Fibroblast of skin of scalp (primary cell): ENCODE measurements at places on chromosomes 7 and 10.
A peak's percentile ranks its signal among the peaks of the same experiment; 100 is the strongest.

DNA sequence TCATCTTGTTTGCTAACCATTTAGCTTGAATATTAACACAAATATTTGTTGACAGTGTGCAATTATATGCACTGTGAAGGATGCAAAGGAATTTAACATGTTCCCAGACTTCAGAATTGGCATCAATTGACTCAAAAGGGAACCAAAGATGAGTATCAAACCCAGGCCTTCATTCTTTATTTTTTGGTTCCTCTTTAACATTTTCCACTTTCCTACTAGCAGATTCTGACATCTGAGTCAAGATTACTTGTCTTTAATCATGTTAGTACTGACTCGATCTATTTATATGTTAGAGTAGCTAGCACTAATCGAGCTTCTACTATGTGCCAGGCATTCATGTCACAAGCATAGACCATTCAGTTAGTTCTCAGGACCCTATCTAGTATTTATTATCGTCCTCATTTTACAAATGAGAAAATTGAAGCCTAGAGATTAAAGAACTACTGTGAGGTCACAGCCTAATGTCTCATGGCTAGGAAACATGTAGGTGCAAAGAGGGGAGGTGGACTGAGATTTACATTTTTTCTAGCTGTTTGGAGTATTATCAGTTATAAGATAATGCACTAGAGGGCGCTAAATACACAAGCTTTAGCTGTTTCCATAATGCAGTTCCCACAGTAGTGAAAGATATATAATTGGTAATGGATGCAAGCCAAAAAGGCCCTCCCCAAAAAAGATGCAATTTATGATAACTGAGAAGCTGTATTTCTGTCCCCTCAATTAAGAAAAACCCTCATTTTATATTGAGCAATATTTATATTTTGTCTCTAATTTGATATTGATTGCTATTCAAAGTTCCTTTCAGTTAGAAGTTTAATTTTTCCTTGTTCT lies 32.9 kb upstream of the KMT2E start:
- DNase-seq: peak; percentile 63

DNA sequence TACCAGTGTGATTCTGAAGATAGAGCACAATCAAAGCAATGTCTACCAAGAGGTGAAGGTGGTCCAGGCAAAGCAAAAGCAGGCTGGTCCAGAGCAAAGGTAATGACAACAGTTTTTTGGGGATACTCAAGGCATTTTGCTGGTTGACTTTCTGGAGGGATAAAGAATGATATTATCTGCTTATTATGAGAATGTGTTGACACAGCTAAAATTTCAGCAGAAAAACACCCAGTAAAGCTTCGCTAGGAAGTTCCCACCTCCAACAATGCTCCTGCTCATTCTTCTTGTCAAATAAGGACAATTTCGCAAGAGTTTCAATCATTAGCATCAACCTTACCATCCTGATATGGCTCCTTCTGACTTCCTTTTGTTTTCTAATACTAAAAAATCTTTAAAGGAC lies 24.1 kb downstream of the GPR85 start:
- DNase-seq: no peak

GRCh38 chr7:19899529-19899928 lies 126.1 kb upstream of the TMEM196 start:
- peak; percentile 16 for DNase-seq

DNA sequence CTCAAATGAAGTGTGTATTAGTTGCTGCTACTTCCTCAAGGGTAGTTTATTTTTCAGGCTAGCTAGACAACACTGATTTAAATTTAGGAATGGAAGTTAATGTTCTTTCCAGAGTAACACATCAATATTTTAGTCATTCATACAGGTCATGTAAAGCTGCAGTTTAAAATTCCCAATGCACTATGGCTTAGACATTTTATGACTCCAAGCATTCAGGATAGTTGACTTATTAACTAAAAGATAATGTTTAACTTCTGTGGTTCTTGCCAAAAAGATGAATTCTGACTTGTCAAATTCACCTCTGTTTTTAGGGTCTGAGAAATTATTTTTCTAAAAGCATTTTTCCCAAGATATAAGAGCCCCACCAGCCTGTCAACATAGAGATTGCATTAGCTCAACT lies 131.9 kb downstream of the TFPI2 start:
- DNase-seq: no peak

- DNase-seq: no peak
These were observed 560 bp downstream of the CPA4 start for GRCh38 chr7:130293521-130293920.

GRCh38 chr10:92074126-92074887 lies 150.7 kb downstream of the BTAF1 start:
- DNase-seq: peak; percentile 9

DNA sequence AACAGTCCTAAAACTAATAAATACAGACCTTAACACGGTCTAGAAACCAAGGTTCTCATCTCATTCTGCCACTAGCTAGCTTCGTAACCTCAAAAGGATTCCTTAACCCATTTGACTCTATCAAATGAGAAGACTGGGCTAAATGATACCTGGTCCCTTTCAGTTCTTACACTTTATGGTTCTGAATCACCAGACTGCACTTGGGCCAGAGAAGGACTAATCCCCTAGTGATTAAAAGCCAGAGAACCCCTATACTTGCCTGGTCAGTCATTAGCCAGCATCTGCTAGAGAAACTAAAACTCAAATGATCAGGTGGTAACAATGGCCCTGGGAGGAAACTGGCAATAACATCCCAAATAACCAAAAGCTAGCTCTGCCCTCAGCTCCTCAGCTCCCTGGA lies 16.8 kb downstream of the TMEM243 start:
- DNase-seq: no peak

DNA sequence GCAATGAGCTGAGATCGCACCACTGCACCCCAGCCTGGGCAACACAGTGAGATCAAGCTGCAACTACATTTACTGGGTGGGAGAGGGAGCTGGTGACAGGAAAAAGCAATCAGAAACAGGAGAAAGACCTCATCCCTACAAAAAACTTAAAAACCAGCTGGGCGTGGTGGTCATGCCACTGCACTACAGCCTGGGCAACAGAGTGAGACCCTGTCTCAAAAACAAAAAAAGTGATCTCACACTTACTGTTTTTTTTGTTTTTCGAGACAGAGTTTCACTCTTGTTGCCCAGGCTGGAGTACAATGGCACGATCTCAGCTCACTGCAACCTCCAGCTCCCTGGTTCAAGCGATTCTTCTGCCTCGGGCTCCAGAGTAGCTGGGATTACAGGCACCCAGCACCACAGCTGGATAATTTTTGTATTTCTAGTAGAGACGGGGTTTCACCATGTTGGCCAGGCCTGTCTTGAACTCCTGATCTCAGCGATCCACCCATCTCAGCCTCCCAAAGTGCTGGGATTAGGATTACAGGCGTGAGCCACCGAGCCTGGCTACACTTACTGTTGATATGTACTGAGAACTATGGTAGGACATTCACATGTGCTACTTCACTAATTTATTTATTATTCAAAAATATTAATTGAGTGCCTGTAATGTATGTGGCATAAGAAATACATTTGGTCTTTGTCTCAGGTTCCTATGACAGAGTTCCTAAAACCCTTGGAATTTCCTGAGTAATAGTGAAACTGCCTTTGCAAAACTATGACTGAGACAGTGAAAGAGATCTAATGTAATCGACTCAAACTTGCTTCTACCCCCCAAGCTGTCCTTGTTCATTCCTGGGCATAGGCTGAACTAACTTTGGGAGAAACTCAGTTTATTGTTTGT lies 27.7 kb upstream of the NRBF2 start:
- peak; percentile 80 for DNase-seq

- no peak for DNase-seq
These were observed 50.0 kb upstream of the FAM20C start for GRCh38 chr7:142248-142941.

DNA sequence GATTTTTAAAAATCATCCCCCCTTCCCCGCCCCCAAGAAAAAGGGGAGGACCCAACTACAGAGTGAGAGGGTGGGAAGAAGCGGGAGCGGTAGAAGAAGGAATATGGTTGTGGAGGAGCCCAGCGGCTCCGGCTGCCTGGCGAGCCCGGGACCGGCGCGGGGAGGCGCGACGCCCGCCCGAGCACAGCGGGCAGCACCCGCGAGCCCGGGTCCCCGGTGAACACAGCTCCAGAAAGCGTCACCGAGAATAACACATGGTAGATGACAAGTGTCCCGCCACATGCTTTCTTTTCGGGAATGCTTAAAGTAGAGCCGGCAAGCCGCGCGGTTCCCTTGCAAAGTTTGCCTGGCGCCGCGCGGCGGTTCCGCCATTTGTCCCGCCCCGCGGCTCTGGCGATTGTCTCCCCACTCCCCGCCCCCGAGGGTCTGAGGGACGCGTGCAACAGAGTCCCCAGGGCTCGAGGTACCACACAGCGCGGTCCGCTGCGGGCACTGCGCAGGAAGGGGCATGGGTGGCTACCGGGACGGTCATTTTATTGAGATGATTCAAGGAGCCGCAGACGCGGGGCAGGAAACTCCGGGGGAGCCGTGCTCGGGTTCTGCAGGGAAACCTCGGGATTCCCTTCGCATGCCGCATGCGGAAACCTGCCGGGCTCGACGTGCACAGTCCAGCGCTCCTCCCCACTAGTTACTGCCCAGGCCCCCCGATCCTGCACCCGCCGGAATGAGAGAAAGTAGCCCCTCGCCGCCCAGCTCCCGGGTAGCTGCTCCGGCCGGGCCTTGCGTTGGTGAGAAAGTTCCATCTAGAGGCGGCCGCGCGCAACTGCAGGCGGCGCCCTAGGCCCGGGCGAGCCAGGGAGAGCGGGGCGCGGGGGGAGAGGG lies 781 bp upstream of the GRM8 start:
- peak; percentile 51 for DNase-seq

DNA sequence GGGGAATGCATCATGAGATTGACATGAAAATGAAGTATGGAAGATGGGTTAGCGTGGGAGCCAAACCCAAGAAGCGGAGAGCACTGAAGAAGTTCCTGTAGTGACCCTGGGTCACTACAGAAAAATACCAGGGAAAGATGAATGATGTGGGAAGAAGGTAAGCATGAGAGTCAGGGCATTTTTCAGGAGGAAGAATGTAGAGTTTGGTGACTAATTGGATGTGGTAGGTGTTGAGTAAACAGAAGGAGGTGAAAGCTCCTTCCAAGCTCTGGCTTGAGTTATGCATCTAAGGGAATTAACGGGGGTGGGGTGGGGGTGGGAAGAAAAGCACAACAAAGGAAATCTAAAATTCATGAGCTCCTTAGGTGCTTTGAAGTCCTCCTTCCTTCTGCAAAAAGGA lies 238.1 kb upstream of the AOAH start:
- DNase-seq: no peak

DNA sequence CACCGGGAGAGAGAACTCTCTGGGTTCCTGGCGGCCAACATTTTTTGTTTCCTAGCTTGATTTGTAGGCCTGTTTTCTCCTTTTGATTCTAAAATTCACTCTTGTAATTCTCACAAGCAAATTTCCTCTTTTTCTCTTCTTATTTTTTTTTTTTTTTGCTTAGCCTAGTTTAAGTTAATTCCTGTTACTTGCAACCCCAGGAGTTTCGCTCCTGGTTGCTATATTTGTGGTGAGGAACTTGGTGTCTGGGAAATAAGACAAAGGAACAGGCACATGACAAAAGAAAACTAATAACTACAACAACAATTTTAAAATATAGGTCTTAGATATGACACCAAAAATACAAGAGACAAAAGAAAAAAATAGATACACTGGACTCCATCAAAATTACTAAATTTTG lies 6.7 kb downstream of the AOAH start:
- DNase-seq: no peak

DNA sequence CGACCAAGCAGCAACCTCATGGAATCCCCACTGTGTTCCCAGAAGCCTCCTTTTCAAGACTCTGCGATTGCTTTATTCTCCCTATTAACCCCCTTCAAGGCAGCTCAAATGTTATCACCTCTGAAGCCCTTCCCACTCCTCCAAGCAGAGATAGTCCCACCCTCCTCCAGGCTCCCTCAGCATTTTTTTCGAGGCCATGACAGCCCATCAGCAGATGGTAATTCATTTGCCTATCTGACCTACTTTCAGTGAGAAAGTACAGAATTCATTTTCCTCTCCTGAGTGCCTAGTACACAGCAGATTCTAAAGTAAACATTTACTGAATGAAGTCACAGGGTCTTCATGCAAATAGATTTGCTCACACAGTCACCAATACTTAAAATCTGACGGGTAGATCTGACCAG lies 47.8 kb downstream of the HERPUD2 start:
- DNase-seq: no peak

GRCh38 chr10:22737587-22737986 lies 23.2 kb upstream of the PIP4K2A start:
- peak; percentile 63 for DNase-seq
